HEK293T (cell line): ENCODE measurements at places on chromosomes 7 and 10.

DNA sequence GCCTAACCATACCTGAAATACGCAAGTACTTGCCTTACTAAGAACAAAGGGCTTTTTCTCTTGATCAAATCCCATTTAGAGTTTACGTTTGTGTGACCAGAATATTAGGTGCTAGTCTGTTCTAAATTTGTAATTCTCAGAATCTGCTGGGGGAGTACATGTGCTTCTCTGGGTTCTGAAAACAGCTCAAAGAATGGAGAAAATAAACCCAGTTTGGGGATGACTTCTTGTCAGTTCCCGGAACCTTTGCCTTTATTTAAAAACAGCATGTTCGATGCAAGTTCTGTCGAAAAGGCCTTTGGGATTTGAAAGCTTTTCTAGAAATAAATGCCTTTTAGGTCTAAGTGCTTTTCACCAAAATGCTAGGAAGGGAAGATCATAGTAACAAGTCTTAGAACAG, 147.0 kb downstream of the ARID5B start:
- no peak for DNase-seq

GRCh38 chr7:113263749-113264148, 145.4 kb upstream of the SMIM30 start:
- DNase-seq = no peak

DNA sequence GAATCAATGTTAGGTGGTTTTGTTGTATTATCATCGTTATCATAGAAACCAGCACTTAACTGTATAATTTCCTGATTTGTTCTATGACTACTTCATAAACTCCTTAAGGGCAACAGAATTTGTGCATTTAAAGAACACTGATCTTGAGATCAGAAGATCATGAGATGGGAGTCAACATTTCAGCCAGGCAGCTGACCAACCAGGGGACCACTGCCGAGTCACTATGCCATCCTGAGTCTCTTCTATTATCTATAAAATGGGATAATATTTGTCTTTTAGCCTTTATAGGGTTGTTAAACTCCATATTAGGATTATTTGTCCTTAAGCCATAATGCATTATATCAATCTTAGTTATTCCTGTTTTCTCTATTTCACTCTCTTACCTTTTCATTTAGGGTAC, 261.7 kb downstream of the GPAM start:
- DNase-seq = no peak

DNA sequence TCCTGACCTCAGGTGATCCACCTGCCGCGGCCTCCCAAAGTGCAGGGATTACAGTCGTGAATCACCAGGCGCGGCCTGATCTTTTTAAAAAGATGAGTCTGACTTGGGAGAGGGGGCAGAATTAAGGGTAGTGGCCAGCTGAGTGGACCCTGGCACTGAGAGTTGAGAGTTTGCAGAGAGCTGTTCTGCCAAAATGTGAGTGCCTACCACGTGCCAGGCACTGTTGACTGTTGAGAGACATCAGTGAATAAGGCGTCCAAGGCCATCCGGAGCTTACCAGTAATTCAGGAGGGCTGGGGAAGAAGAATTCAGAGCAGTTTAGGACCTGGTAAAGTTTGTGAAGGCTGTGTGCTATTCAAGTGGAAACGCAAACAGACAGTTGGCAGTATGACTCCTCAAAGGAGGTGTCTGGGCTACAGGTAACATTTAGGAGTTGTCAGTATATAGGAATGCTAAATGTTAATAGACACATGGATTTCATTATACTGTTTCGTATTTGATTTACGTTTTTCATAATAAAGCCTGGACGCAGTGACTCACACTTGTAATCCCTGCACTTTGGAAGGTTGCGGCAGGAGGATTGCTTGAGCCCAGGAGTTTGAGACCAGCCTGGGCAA, 1.5 kb downstream of the NIPSNAP2 start:
- DNase-seq = no peak

GRCh38 chr10:29807163-29807806, 172.5 kb upstream of the SVIL start:
- DNase-seq = no peak
